ENCODE measurements at places on chromosomes 3 and 15.

DNA sequence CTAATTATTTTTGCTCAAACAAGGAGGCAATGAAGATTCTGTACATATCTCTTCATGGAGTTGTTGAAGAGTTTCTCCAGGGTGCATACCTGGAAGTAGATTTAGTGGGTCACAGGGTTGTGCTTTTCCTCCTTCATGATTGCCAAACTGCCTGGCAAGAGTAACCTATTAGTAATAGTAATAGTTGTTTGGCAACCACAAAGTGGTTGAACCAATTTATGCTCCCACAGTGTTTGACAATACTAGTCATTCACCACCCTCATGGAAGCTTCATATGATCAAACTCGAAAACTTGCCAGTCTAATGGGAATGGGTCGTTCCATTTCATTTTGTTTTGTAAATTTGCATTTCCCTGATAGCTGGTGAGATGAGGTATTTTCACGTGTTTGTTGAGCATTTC, 57.8 kb downstream of the TLE3 start:
- no peak for DNase-seq

GRCh38 chr15:75727851-75728715, 15.4 kb upstream of the CSPG4 start:
- peak; percentile 79 for DNase-seq

DNA sequence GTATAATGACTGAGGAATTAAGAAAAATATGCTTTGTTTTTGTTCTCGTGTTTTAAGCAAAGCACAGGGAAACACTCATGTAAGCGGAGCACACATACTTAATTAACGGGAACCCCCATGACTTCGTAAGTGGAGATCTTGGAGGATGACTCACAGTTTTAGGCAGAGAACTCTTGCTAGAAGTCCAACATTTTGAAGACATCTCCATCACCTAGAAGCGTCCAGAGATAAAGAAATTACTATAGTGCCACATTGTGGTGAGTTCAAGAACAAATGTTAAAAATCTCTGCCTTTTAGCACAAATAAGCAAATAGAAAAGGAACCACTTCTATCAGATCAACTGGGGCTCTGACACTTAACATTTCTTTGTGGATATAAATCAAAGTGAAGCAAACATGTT, 194.1 kb upstream of the ARHGEF26 start:
- no peak for DNase-seq

- DNase-seq, result peak; percentile 62
Observed at GRCh38 chr3:44554626-44555592, at the start of gene ZKSCAN7. ZKSCAN7 (plus strand) TSS chr3:44555193; CDS start chr3:44557048, 1,855 bp downstream.

- no peak for DNase-seq
Observed at GRCh38 chr15:101420232-101420631, 69.3 kb downstream of the PCSK6 start.

- no peak for DNase-seq
Observed at GRCh38 chr3:46646700-46647099, 34.4 kb downstream of the FAM240A start.

DNA sequence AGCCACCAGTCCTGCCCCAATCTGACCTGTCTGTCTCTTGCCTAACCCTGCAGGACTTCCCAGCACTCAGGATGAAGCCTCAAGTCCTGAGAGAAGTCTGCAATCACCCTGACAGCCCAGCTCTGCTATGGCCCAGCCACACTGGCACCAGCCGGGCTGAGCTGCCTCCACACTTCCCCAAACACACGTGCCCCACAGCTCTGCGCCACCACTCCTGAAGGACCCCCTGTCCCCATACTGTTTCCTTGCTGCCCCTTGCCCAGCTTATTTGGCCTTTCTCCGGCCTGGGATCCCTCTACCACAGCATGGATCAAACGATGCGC, 76.6 kb downstream of the TBC1D2B start:
- no peak for DNase-seq

DNA sequence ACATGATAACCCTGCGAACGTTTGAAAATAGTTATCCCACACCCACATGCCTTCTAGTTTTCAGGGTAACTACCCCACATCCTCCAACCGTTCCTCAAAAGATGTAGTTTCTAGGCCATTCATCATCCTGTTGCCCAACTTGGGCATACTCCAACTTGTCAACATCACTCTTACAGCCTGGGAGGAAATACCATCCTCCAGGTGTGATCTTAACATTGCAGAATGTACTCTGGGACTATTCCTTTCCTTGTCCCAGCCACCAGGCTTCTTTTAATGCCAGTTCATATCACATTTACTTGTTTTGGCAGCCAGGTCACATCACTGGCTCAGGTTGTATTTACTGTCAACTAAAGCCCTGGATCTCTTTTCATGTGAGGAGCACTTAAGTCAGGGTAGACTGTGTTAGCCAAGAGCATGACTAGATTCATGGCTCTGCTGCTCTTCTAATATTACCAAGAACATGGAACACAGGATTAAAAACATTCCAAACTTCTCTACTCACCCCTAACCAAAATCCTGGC, 4.0 kb upstream of the DENND6A start:
- no peak for DNase-seq

DNA sequence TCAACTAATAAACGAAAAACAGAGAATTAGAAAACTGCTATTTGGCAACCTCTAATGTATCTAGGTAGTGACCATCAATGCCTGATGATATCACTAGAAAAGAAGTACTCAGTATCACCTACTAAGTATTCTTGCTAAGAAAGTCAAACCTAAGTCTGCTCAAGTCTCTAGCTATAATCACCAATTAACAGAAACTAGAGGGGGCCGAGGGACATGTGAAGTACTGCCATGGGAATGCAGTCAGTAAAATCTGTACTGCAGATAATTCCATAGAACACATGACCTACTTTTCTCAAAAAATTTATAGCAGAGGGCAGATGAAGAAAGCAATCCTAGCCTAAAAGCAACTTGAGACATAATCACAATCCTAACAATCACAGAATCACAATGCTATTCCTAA, 51.4 kb downstream of the CPEB1 start:
- DNase-seq, result no peak

DNA sequence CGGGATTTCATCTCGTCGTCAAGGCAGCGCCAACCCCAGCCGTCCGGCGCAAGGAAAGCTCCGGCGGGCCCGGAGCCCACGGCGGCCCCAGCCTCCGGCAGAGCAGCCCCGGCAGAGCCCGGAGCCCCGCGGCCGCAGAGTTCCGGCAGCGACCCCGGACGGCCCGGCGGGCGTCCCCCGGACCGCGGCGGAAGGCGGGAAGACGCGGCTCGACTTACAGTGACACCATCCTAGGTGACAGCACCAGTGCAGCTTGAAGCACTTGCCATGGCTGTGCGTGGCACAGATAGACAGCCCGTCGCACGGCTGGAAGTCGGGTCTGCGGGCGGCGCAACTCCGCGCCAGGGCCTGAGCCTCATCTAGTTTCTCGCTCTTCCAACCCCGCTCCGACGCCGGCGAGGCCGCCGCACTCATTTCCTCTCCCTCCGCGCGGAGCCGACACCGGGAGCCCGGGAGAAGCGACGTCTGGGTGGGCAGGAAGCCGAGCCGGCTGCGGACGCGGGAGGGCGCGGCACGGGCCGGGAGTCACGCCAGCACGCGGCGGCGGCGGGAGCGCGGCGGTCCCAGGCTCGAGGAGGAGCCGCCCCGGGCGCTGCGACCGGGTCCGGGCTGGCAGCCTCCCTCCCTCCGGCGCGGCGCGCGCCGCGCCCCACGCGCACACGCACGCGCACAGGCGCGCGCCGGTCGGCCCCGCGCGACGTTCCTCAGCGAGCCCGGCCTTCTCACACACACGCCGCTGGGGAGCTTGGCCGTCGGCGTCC, at the start of gene C3orf70:
C3orf70 (minus strand) TSS at position 651 of the 761 bp plus-strand sequence; CDS start at position 414, 237 bp downstream.
- DNase-seq, result peak; percentile 13

DNA sequence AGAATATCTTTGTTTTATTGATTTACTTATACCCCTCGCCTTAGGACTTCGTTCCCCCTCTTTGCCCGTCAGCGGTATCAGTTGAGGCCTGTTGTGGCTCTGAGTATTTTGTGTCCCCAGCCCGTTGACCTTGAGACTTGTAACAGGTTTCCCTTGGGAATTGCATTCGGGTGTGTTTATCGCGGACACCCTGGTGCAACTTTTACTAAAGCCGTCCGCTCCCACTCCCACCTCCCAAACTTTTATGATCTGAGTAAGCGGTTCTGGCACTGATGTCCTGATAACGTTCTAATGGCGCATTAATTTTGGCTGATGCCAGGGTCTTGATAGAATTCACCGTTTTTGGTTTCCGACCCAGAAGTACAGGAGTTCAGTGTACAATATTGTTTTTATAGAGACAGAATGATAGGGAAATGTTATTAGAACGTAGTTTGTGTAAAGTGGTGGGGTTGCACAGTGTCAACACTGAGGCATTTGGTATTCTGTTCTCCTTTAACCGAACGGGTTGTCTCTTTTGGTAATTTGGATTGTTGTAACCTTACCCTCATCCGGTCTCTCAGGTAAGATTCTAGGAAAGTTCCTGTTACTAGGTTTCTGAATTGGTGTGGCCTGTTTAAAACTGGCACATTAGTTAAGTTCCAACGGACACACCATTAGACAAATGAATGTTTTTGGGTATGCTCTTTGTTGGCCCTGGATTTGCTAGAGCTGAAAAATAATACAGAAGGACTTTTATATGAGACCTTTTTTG, 47.8 kb downstream of the OIP5 start:
- DNase-seq, result no peak

DNA sequence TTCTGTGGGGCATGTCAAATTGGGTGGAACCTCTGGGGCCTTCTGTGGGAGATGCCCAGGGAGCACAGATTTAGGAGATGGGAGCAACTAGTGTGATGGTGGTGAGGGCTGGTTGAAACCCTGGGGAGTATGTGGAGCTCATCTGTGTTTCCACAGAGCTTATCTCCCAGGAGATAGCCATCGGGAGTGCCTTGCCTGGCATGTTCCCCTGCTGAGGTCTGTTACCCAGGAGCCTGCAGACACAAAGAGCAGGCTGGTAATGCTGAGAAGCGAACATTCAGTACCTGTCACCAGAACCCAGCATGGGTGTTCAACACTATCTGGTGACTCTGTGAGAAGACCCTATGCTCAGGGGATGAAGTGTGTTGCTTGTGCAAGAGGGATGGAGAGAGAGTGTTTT, 85.0 kb downstream of the CLSTN2 start:
- no peak for DNase-seq

DNA sequence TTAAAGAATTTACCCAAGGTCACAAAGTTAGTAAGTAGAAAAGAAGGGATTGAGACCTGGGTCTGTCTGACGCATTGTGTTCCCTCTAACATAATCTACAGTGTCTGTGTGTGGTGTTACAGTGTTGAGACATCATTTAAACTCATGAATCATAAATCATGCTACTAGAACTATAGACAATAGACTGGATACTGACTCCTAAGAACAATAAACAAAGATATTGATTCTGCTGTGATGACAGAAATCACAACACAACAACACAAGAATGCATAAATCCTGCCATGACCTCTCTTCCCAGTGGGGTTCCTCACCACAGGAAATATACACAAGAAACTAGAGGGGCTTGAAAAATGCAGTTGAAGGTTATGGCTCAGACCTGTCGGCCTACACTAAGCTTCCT, 44.3 kb downstream of the TRIM69 start:
- no peak for DNase-seq

DNA sequence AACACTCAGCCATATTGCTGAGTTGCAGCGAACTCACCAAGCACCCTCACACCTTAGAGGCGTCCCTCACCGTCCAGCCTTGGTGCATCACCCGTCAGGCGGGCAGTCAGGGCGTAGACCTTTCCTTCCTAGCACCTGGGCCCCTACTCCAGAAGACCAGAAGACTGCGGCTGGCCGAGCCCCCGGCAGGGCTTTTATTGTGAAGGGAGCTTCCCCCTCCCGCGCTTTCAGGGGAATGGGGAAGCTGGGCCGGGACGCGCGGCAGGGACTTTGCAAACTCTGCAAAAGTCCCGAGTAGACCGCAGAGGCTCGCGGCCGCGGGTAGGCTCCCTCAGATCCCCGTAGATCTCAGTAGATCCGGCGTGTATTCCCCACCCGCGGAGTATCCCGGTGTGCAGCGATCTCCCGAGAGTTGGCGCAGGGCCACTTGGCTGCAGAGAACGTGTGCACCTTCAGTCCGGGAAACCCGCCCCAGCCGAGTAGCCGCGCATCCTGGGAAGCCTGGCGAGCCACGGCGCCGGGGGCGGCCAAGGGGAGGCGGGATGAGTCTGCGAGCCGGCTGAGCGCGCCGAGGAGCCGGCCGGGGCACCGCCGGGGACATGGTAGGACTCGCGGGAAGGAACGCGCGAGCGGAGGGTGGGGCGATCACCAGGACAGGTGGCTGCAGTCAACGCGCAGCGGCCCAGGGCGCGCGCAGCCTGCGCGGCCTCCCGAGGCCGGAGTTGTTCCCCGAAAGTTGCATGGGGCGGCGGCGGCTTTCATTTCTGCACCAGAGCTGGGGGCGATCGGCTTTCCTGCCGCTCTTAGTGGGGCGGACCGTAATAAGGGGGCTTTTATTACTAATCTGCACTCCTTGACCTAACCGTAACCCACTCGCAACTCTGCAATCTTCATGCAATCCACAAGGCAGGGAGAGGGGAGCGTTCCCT, at the start of gene GASK1A:
GASK1A (plus strand) TSS at position 268 of the 929 bp plus-strand sequence; CDS start at position 600, 332 bp downstream.
- peak; percentile 38 for DNase-seq

- DNase-seq, result peak; percentile 56
Observed at GRCh38 chr3:177777699-177778098, 580.4 kb upstream of the TBL1XR1 start.

- peak; percentile 36 for DNase-seq
Observed at GRCh38 chr3:196620161-196620604, 19.3 kb upstream of the NRROS start.

DNA sequence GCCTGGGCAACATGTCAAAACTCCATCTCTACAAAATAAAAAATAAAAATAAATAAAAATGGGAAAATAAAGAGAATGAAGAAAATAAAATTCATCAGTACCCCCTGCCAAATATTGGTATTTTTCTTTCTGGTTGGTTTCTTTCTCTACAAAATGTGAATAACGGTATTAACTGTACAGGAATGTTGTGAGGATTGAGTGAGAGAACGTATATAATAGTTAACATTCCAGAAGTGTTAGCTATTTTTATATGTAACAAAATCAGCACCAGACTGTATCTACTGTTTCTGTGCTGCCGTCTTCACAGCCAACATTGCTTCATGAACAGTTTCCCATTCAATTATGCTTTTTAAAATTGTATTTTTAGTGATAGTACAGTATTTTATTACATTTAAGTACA, 25.5 kb upstream of the RNU6-1 start:
- no peak for DNase-seq

DNA sequence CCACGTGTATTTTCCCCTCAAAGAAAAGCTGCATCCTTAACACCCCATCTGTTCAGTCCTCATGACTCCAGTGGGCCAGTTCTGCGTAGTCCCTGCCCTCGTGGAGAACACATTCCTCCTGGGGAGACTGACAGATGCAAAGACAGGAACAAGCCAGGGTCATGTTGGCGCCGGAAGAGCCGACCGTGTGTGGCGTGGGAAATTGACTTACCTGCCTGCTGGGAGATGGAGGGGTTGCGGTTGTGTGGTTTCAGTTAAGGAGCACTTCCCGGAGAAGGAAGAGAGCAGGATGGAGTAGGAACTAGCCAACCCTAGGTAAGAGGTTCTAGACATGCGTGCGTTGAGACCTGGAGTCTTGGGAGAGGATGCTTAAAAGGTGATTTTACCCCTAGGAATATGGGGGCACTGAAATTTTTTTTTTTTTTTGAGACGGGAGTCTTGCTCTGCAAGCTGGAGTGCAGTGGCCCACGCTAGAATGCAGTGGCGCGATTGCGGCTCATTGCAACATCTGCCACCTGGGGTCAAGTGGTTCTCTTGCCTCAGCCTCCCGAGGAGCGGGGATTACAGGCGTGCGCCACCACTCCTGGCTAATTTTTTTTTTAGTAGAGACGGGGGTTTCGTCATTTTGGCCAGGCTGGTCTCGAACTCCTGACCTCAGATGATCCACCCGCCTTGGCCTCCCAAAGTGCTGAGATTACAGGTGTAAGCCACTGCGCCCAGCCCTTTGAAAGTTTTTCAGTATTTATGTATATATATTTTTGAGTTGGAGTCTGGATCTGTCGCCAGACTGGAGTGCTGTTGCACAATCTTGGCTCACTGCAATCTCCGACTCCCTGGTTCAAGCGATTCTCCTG, 1.4 kb downstream of the VHL start:
- peak; percentile 19 for DNase-seq

All from activated CD4-positive, alpha-beta T cell treated with anti-CD3 and anti-CD28 coated beads, Interleukin-2, amount 50 U/mL, for 48 hours (primary cell).